Activated CD4-positive, CD25-positive, alpha-beta regulatory T cell treated with anti-CD3 and anti-CD28 coated beads, Interleukin-2, amount 50 U/mL, for 16 hours (primary cell): ENCODE measurements at places on chromosomes 1 and 21.

DNA sequence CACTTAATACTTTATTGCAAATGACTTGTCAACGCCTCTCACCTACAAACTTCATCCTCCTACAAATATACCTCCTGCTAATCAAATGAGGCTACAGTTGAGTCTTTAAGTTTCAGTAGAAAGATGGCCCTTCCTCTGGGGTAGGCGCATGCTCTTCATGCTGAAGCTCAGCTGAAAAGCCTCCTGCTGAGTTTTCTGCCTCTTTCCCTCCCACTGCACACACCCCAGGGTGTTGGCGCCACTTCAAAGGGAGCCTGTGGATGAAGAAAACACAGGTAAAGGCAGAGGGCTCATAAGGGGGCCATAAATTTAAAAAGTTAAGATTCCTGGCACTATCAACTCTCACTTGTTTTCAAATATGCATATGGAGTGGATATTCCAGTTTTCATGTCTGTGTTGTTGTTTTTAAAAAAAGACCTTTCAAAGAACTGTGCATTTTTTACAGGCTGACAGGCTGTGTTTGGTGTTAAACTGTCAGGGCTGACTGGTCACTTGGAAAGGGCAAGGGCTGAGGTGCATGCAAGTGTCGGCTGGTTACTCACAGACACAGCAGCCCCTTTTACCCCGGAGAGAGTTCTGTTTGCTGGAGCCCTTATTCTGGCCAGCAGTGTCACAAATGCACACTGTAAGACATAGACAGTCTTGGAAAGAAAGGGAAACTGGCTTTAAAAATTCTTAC is 42.9 kb upstream of the LGALS8 start:
- DNase-seq: no peak

- no peak for DNase-seq
Measured at GRCh38 chr1:60797351-60797750, 285.0 kb upstream of the NFIA start.

- DNase-seq: peak; percentile 66
Measured at GRCh38 chr1:12229835-12230548, at the start of gene VPS13D. Gene VPS13D, plus strand, starts transcription at chr1:12230030. Its CDS starts 4,237 bp downstream, at chr1:12234267.

GRCh38 chr1:41890825-41891198 is 27.9 kb downstream of the HIVEP3 start:
- DNase-seq: no peak

DNA sequence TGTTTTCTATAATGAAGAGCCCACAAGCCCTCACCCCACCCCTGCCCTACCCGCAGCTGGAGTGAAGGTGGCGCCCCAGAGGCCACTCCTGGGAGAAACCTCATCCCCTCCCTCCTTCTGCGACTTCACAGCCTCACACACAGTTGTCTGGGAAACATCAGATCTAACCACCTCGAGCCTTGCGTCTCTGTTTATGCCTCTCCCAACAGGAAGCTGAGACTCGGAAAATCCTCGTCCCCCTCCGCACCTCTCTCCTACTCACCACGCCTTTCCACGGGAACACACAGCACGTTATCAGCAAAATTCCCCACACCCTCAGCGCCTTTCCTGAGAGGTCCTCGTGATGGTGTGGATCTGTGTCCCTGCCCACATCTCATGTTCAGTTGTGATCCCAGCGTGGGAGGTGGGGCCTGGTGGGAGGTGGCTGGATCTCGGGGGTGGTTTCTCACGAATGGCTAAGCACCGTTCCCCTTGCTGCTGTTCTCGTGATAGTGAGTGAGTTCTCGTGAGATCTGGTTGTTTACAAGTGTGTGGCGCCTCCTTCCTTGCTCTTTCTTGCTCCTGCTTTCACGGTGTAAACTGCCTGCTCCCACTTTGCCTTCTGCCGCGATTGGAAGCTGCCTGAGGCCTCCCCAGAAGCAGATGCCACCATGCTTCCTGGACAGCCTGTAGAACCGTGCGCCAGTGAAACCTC is 190.6 kb downstream of the KIF26B start:
- DNase-seq: no peak

DNA sequence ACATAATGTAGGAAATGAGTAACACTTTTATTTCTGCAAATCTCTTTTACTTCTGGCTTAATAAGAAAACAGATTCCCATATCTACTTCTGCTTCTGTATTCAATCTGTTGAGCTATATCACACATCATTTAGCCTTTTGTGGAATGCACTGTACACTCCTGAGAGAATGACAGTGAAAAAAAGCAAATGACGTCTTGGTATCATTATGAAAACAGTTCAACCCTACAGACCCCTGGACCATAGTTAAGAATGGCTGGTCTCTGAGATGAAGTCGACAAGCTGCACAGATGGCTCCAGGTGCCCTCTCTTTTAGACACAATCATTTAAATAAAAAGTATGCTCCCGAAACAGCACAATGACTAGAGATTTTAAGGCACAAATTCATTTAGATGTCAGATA is 247.0 kb downstream of the RERE start:
- no peak for DNase-seq

GRCh38 chr1:119323216-119323982 is 45.2 kb upstream of the HAO2 start:
- no peak for DNase-seq

DNA sequence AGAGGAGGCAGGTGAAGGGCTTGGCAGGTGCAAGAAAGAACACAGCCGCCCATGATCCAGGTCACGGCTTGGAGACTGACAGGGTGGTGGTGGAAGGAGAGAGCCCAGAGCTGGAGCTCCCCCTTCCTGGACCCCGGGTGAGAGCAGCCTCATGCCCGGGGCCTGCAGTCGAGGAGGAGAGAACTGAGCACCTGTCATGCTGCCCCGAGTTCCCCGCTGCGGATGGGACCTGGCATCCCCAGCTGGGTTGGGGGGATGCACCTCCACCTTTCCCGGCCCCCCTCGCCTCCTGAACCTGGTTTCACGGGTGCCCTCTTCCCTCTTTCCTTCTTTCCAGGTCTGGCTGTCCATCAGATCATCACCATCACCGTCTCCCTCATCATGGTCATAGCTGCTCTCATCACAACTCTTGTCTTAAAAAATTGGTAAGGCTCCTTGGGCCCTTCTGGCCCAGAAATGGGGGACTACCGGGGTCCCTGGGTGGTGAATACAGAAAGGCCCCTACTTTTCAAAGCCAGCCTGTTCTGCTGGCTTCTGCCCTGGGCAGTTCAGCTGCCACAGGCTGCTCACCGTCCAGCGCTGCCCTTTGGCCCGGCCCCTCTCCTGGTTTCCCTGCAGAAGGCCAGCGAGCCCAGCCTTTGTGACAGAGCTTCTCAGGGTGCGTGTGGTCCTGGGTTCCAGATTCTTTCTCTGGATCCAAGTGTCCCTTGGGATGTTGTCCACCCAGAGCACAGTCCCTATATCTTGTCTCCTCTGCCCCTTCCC is 115.3 kb downstream of the AJAP1 start:
- DNase-seq: no peak

- no peak for DNase-seq
Measured at GRCh38 chr1:36093929-36094328, 5.2 kb downstream of the ADPRS start.

GRCh38 chr1:235012436-235013210 is 116.0 kb downstream of the TOMM20 start:
- no peak for DNase-seq

GRCh38 chr1:174788981-174789380 is 210.8 kb upstream of the CACYBP start:
- DNase-seq: no peak

DNA sequence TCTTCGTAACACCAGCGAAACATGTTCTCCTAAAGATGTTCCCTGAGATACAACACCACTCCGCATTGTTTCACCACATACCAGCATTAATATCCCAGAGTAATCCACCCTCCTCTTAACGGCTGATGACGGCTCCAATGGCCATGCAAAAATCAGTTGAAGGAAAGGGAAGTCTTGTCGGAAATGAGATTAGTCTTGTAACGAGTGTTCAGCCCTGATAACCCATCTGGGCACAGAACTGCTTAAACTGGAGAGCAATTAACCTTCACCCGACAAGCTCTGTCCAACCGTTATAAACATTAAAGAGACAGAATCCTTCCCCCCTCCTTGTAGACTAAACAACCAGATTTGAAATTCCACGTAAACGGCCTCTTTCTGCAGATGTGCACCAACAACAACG is 21.9 kb downstream of the ERG start:
- no peak for DNase-seq

DNA sequence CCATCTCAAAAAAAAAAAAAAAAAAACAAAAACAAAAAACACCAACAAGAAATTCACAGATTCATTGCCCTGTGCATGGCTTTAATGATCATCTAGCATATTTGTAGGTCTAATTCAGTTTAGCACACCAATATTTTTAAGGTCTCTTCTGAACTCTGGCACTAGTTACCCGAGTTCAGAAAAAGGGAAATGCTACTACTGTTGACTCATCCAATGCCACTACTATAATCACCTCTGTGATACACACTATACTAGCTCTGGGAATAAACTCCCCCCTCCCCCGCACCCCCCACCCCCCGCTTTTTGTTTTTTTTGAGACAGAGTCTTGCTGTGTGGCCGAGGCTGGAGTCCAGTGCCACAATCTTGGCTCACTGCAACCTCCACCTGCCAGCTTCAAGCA is 55.6 kb downstream of the FBXO42 start:
- no peak for DNase-seq

DNA sequence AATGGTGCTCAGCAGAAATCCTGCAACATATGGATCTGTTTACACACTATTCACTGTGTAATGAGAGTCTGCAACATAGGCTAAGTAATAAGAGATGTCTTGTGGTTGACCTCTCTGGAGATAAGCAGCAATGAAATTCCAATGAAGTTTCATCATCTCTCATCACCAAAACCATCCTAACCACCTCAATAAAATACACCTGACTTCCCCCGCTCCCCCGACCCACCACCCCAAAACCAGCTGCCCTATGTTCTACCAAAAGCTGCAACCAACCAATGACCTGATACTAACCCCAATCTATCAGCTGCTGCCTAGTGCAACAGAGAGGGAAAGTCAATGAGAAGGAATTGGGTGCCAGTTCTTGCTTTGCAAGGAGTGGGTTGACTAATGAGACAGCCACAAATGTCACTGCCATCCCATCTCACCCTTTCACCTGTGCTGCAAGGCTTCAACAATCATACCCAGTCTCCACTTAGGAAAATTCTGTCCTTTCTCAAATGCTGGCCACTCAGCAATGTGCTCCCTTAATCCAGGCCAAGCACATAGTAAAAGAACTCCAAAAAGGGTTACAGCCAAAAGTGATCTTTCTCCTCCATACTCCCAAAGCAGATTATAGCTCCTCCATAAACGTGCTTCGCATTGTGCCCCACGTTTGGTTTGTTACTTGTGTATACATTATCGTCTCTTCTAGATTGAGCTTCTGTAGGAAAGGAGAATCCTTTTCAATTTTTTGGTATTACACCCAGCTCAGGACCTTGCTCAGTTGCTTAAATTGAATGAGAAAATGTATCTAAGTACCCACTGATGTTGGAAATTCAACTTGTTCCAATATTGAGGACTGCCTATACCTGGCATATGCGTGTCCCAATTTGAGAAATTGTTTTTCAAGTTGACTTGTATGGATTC is 29.0 kb downstream of the MRPL39 start:
- DNase-seq: no peak

DNA sequence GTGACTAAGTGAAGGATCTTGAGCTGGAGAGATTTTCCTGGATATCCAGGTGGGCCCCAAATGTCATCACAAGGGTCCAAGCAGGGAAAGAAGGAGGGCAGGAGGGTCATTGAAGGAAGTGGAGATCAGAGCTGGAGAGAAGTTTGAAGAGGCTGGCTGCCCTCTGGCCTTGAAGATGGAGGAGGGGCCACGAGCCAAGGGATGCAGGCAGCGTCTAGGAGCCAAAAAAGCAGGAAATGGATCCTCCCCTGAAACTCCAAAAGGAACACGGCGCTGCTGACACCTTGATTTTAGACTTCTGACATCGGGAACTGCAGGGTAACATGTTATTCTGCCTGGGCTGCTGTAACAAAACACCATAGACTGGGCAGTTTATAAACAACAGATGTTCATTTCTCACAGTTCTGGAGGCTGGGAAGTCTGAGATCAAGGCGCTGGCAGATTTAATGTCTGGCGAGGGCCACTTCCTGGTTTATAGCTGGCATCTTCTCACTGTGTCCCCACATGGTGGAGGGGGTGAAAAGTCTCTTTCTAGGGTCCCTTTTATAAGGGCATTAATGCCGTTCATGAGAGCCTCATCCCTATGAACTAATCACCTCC is 28.8 kb upstream of the ZBTB21 start:
- no peak for DNase-seq

GRCh38 chr1:109636201-109636952 is 16.7 kb downstream of the AMPD2 start:
- DNase-seq: no peak

DNA sequence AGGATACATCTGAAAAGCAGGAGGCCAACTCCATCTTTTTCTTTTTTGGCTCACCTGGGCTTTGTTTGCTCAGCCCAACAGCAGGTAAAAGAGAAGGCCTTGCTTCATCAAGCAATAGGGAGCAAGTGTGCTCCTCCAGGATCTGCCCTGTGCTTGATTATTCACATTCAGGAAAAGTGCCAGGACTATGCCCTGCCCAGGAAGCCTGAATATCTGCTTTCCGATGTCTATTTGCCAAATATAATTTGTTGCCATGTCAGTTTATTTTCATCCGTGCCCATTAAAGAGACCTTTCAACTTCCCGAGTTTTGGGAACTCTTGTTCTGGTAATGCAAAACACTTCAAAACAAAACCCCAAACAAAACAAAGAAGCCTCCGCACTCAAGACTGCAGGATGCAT is 185.3 kb downstream of the CDC7 start:
- DNase-seq: no peak

- DNase-seq: no peak
Measured at GRCh38 chr1:181083842-181084605, 4.5 kb upstream of the IER5 start.

- DNase-seq: no peak
Measured at GRCh38 chr1:41440321-41441085, 44.0 kb downstream of the EDN2 start.

GRCh38 chr1:58406301-58407071 is 140.0 kb downstream of the OMA1 start:
- no peak for DNase-seq

DNA sequence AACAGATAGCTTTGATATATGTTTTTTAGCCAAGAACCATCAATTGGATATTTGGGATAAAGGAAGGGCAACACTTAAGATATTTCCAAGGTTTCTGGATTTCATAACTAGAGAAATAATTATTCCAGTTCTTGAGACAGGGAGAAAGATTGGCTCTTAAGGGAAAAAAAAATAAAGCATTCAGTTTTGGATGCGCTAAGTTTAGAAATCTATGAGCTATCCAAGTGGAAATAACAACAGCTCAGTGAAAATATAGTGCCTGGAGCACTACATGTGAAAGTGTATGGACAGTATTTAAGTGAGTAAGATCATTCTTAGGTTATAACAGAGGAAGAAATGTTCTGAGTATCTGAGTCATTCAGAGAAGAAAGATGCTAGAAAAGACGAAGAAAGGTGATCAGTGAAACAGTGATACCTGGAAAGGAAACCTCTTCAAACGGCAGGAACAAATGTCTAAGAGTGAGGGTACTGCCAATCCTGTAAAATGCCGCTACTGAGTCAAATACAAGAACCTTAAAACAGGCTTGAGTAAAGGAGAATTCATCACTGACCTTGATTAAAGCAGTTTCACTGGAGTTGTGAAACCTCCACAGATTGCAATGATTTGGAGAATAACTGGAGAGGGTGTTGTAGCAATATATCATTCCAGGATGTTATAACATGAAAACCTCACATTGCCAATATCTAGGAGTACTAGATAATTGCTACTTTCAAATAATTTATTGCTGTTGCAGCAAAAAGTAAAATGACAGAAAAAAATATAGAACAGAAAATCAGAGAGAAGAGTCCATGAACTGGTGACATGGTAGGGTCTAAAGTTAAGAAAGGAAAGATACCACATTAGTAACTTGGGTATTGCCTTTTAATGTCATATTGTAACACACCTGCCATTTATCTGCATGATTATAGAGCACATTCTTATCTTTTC is 482.1 kb upstream of the RGS18 start:
- DNase-seq: no peak
